Activated CD4-positive, alpha-beta T cell treated with anti-CD3 and anti-CD28 coated beads for 4 hours (primary cell): ENCODE measurements at places on chromosomes 1 and 21.

- DNase-seq, result no peak
These were observed 1130.3 kb downstream of the PLA2G4A start for GRCh38 chr1:187959062-187959461.

DNA sequence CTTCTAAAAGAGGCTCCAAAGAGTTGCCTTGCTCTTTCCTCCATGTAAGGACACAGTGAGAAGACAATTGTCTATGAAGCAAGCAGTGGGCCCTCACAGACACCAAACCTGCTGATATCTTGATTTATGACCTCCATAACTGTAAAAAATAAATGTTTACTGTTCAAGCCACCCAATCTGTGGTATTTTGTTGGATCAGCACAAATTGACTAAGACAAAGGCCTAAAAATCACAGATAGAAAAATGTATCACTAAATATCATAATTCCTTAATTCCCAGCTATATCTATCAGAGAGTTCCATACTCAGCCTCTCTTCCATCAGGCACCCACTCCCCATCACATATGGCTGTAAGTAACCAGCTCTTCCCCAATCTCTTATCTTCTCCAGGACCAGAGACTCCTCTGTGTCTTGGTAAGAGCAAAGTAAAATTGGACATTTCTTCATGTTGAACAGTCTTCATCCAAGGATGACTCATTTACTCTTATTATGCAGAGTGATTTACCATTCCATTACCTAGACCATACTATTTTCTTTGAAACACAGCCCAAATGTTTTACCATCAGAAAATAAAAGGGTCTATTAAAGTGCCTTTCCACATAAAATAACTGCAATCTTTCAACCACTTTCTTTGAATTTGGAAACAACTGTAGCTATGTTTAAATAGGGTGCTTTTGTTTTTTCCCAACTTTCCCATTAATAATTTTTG is 503.6 kb downstream of the MRPL39 start:
- DNase-seq, result no peak

GRCh38 chr1:236201786-236202185 is 59.4 kb downstream of the GPR137B start:
- DNase-seq, result no peak

- DNase-seq, result peak; percentile 42
These were observed 164.4 kb upstream of the PALMD start for GRCh38 chr1:99481391-99481996.

DNA sequence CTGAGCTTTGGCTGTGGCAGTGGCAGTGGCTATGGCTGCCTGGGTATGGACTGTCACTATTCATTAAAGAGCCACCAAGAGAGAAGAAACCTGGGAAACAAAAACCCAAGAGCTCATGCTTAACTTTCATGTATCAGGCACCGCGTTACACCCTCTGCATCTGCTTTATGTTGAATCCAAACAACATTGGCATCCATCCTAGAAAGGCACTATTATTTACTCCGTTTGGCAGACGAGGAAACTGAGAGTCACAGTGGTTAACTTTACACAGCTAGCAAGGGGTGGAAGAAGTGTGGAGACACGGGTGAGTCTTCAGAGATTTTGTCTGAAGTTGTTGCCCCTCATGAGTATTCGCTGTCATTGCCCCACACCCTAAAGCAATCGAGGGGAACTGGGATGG is 63.8 kb downstream of the PLXNA2 start:
- DNase-seq, result no peak

GRCh38 chr1:201489643-201490261 is 17.2 kb downstream of the CSRP1 start:
- DNase-seq, result no peak

DNA sequence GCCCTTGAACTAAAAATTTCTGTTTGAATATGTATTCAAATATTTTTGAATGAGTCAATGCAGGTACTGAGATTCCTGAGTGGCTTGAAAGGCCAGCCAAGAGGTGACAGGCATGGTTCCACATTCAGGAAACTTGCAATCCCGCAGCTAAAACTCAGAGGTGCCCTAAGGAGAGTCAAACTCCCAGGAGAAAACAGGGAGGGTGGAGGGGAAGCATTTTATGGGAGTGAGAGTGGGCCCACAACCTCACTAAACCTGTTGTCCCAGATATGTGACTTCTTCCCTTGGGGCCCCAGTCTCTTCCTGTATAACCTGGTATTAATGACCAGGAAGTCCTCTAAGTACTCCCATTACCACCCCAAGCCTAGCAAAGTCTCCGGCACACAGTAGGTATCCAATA is 189.6 kb downstream of the PLPP3 start:
- DNase-seq, result no peak

DNA sequence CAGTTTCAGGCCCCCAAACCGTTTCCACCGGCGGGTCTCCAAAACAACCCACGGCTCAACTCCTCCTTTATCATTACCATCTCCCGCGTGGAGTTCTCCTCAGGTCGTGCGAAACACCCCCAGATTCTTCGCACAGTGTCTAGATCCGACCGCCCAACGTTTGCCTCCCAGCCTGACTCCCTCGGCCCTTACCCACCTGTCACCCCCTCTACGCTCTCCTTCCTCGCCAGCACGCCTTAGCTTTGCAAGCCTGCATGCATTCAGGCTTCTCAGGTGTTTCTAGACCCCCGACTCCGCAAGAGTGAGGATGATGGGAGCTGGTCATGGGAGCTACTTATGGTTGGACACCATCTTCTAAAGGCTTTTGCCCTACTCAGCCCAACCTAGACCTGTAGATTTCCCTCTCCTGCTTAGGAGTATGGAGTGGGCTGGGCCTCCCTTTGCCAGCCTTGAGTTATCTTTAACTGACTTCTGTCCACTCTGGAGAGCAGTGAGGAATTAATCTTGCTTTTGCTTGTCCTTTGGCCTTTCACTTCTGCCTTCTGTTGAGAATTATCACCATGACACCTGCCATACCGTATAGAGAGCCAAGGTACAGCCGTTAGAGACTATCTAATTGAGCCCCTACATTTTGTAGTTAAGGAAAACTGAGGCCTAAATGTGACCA is 865 bp downstream of the ATP5IF1 start:
- no peak for DNase-seq

GRCh38 chr1:8661185-8662110 is 156.0 kb downstream of the RERE start:
- peak; percentile 40 for DNase-seq

GRCh38 chr1:228833911-228834688 is 98.8 kb downstream of the RHOU start:
- no peak for DNase-seq

GRCh38 chr1:32179193-32179442 is 357 bp upstream of the TXLNA start:
- DNase-seq, result no peak
